ENCODE measurements at places on chromosomes 6 and 20.

GRCh38 chr6:105759015-105759414 is 327.1 kb upstream of the PRDM1 start:
- DNase-seq, result no peak

GRCh38 chr6:147805155-147805554 is 296.7 kb downstream of the SAMD5 start:
- DNase-seq, result no peak

- DNase-seq, result no peak
Observed at GRCh38 chr6:152979116-152979515, 3.7 kb downstream of the FBXO5 start.

DNA sequence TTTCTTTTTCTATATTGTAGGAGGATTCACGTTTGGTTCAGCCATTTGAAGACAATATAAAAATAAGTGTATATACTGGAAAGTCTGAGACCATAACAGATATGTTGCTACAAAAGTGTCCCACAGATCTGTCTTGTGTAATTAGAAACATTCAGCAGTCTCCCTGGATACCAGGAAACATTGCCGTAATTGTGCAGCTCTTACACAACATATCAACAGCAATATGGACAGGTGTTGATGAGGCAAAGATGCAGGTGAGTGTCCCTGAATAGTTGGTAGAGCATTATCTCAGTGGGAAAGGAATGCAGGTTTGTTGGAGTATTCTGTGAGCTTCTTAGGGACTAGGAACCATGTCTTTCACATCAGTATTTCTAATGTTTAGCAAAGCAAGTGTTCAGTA is 18.3 kb upstream of the ADGRF4 start:
- DNase-seq, result no peak

GRCh38 chr6:26411751-26412150 is 9.7 kb downstream of the BTN3A1 start:
- DNase-seq, result no peak

Measured in G401 (cell line).